ENCODE measurements at places on chromosomes 16 and 17.
A peak's percentile ranks its signal among the peaks of the same experiment; 100 is the strongest.

GRCh38 chr16:5044011-5044540 is 10.3 kb upstream of the NAGPA start:
- peak; percentile 1 for DNase-seq

- no peak for DNase-seq
Observed at GRCh38 chr17:4469552-4469951, 29.1 kb upstream of the SPNS2 start.

- no peak for DNase-seq
Observed at GRCh38 chr16:46973996-46974324, 486 bp upstream of the DNAJA2 start.

DNA sequence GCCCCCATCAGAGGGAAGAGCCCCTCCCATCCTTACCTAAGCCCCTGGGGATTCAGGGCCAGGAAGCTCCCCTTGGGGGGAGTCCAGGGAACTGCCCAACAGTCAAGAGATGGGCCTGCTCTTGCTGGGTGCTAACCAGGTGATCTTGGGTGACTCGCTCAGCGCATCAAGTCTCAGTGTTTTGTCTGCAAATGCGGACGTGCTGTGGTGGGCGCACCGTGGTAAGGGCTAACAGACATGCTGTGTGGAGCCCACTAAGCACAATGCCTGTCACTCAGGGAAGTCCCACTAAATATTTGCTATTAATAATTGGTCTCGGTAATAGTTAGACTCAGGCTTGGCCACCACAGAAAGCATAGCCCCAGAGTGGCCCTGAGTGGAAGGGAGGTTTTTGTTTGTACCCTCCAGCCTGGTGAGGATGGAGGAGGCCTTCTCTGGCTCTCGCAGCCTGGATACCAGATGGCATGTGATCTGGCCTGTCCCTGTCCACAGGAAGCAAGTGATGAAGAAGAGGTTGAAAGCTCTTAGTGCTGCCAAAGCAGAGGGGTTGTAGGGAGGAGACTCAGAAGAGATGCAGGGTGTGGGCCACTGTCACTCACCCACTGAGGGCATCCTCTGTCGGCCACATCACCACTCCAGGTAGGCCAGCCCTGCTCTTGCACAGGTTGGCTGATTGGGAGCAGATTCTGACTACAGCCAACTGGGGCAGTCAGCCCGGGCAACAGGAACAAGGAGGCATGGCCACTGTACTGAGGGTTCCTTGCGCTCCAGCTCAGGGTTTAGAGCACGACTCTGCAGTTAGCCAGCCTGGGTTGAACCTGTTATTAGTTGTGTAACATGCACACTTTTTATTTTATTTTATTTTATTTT is 69.8 kb upstream of the KSR1 start:
- DNase-seq = no peak

- DNase-seq = no peak
Observed at GRCh38 chr16:48499923-48500381, 110.0 kb downstream of the N4BP1 start.

DNA sequence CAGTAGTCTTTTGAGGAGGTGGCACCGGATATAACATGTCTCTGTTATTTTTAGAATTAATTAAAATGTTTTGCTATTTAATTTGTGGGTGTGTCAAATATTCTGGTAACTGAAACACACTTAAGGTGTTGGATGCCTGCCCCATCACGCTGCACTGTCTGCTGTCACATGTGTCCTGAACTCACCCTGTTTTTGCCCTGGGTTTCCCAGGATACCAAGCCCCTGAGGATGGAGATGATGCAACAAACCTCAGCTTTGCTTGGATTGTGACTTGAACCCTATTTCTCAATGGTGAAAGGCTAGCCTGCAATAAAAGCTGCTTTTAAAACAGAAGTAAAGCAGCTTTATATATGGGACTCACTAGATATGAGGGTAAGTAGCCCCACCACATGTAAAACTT is 11.5 kb upstream of the DUSP14 start:
- DNase-seq = no peak

- no peak for DNase-seq
Observed at GRCh38 chr16:59597269-59597668, 863.2 kb upstream of the GOT2 start.

DNA sequence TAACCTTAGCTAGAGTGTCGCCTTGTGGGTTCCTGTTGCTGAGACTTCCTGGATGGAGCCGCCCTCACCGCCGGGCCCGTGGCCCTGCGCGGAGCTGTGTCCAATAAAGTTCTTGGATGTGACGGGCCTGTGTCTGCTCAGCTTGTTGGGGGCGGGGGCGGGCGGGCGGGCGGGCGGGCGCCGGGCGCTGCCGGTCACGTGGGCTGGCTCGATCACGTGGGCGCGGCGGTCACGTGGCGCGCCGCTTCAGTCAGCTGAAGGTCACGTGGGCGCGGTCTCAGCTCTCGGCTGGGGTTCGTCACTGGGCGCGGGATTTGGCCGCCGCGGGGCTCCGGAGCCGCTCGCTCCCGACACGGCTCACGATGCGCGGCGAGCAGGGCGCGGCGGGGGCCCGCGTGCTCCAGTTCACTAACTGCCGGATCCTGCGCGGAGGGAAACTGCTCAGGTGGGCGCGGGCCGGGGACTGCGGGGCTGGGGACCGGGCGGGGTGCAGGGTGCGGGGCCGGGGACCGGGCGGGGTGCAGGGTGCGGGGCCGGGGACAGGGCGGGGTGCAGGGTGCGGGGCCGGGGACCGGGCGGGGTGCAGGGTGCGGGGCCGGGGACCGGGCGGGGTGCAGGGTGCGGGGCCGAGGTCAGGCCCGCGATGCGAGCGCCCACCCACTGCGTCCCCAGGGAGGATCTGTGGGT is at the start of gene AMDHD2:
Gene AMDHD2 (plus strand): TSS at position 275 of the 687 bp plus-strand sequence. CDS start 88 bp downstream, at position 363.
- DNase-seq = peak; percentile 99

- no peak for DNase-seq
Observed at GRCh38 chr16:17830651-17831050, 359.9 kb upstream of the XYLT1 start.

GRCh38 chr16:67462279-67462655 is 18.7 kb downstream of the ATP6V0D1 start:
- DNase-seq = no peak

Measured in H7 (cell line).